ENCODE measurements at places on chromosomes 13 and 19. TPM values are rescaled to one million over a fixed set of nuclear protein-coding genes. Genes with fewer than 3 reads are reported as not detected.

FUT6 gene
- total RNA-seq: 251 TPM

DNA sequence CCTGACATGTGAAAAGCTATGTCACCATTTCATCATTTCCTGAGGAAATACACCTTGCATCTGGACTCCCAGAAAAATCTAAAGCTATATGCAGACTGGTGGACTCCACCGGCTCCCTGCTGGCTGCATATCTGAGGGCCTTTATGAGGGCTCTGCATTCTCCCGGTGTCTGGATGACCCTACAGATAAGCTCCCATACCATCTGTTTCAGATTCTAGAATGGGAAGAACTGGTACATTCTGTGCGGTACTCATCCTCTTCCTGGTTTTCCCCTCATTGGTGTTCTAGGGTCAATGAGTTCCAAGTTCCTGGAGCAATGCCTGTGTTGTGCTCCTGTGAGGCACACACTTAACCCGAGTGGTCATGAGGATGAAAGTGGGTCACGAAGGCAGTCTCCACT lies 60.4 kb downstream of the COL4A1 start:
- H3K27me3 ChIP-seq: no peaks in the 10 kb centered on the region
- no peak for DNase-seq
- H3K4me3 ChIP-seq: no peak overlapping the region
- H3K36me3 ChIP-seq: no peaks in the 10 kb centered on the region

ZNF224 gene
- 45.6 TPM for total RNA-seq

- no peak overlapping the region for H3K4me3 ChIP-seq
- H3K27me3 ChIP-seq: peaks cover 7% of the 10 kb centered on the region
- no peaks in the 10 kb centered on the region for H3K36me3 ChIP-seq
Measured at GRCh38 chr13:111517641-111518010, 197.2 kb downstream of the TEX29 start.

- no peaks in the 10 kb centered on the region for H3K36me3 ChIP-seq
- no peak for DNase-seq
- no peak overlapping the region for H3K4me3 ChIP-seq
- H3K27me3 ChIP-seq: no peaks in the 10 kb centered on the region
- no peaks in the 10 kb centered on the region for H3K4me1 ChIP-seq
Measured at GRCh38 chr19:31450696-31451095, 101.5 kb upstream of the TSHZ3 start.

GRCh38 chr13:34085204-34085603 lies 267.3 kb downstream of the RFC3 start:
- no peaks in the 10 kb centered on the region for H3K36me3 ChIP-seq
- H3K4me3 ChIP-seq: no peak overlapping the region
- no peaks in the 10 kb centered on the region for H3K27me3 ChIP-seq
- no peak for DNase-seq
- H3K27ac ChIP-seq: no peak overlapping the region
- no peaks in the 10 kb centered on the region for H3K4me1 ChIP-seq

GRCh38 chr19:2569596-2570465 lies 93.9 kb downstream of the GADD45B start:
- no peaks in the 10 kb centered on the region for H3K36me3 ChIP-seq
- no peak overlapping the region for H3K4me3 ChIP-seq
- no peaks in the 10 kb centered on the region for H3K27me3 ChIP-seq
- H3K4me1 ChIP-seq: peaks cover 7% of the 10 kb centered on the region
- no peak overlapping the region for H3K27ac ChIP-seq
- DNase-seq: no peak

ZFP36 gene
- 285 TPM for total RNA-seq

TMEM150B gene
- total RNA-seq: 26.5 TPM

HSPB6 gene
- 25.2 TPM for total RNA-seq

RASGRP4 gene
- 1.7 TPM for total RNA-seq

DNA sequence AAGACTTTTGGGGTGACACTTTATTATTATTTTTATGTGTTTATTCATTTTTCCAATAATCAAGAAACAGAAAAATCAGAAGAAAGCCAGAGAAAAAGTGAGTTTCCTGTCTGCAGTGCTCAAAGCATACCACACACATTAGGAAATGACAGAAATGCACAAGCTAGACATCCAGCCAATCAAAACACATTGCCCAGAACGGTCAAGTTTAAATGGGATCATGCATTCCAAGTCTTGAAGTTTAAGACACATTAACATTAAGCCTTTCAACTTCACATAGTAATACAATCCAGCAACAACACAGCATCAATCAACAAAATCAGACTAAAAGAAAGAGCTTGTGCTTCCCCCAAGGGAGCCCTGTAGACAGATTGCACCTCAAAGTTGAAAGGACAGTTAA lies 28.7 kb upstream of the MEDAG start:
- H3K36me3 ChIP-seq: no peaks in the 10 kb centered on the region
- DNase-seq: no peak
- no peak overlapping the region for H3K4me3 ChIP-seq
- peaks cover 17% of the 10 kb centered on the region for H3K4me1 ChIP-seq
- no peaks in the 10 kb centered on the region for H3K27me3 ChIP-seq

- no peak for DNase-seq
- no peak overlapping the region for H3K27ac ChIP-seq
- H3K36me3 ChIP-seq: no peaks in the 10 kb centered on the region
- no peak overlapping the region for H3K4me3 ChIP-seq
- peaks cover 60% of the 10 kb centered on the region for H3K27me3 ChIP-seq
Measured at GRCh38 chr19:6610934-6611852, 20.2 kb upstream of the CD70 start.

GRCh38 chr13:101211261-101211660 lies 205.0 kb downstream of the NALCN start:
- H3K4me3 ChIP-seq: no peak overlapping the region
- no peaks in the 10 kb centered on the region for H3K4me1 ChIP-seq
- no peaks in the 10 kb centered on the region for H3K27me3 ChIP-seq
- no peak for DNase-seq

FGF9 gene
- total RNA-seq: 0.27 TPM

ZNF85 gene
- total RNA-seq: 9.7 TPM

LILRA2 gene
- total RNA-seq: 1.5 TPM

ZNF540 gene
- total RNA-seq: 3.3 TPM

GRCh38 chr13:51412431-51412830 lies 40.4 kb downstream of the INTS6 start:
- H3K4me1 ChIP-seq: no peaks in the 10 kb centered on the region
- no peak overlapping the region for H3K4me3 ChIP-seq
- no peaks in the 10 kb centered on the region for H3K36me3 ChIP-seq
- H3K27ac ChIP-seq: no peak overlapping the region
- H3K27me3 ChIP-seq: no peaks in the 10 kb centered on the region
- no peak for DNase-seq

- no peaks in the 10 kb centered on the region for H3K27me3 ChIP-seq
- DNase-seq: no peak
Measured at GRCh38 chr13:29556742-29557141, 38.7 kb downstream of the SLC7A1 start.

DNA sequence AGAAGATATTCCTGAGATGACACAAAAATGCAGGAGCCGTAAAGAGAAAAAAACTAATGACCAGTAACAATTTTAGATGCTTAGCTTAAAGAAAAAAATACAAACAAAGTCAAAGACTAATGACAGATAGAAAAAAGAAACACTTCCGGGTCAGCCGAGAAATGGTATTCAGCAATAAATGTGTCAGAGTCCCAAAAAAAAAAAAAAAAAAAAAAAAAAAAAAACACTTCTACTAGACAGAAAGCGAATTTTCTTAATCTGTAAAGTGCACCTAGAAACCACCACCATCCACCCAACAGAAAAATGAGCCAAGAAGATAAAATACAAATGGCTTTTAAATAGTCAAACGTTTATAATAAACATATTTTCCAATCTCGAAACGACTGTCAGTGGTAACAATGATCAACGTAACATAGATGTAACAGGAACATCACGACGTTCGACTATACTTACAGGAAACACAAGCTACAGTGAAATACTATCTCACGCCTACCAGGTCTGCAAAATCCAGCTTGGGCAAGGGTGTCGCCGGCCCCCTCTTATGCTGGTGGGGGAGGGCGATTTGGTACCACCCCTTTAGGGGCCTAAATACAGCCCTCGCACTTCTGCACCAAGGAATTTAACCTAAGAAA lies 10.6 kb downstream of the ABHD17A start:
- no peaks in the 10 kb centered on the region for H3K27me3 ChIP-seq
- H3K4me3 ChIP-seq: peak overlapping the region; percentile 83
- peaks cover 15% of the 10 kb centered on the region for H3K4me1 ChIP-seq
- no peaks in the 10 kb centered on the region for H3K36me3 ChIP-seq
- DNase-seq: no peak

DNA sequence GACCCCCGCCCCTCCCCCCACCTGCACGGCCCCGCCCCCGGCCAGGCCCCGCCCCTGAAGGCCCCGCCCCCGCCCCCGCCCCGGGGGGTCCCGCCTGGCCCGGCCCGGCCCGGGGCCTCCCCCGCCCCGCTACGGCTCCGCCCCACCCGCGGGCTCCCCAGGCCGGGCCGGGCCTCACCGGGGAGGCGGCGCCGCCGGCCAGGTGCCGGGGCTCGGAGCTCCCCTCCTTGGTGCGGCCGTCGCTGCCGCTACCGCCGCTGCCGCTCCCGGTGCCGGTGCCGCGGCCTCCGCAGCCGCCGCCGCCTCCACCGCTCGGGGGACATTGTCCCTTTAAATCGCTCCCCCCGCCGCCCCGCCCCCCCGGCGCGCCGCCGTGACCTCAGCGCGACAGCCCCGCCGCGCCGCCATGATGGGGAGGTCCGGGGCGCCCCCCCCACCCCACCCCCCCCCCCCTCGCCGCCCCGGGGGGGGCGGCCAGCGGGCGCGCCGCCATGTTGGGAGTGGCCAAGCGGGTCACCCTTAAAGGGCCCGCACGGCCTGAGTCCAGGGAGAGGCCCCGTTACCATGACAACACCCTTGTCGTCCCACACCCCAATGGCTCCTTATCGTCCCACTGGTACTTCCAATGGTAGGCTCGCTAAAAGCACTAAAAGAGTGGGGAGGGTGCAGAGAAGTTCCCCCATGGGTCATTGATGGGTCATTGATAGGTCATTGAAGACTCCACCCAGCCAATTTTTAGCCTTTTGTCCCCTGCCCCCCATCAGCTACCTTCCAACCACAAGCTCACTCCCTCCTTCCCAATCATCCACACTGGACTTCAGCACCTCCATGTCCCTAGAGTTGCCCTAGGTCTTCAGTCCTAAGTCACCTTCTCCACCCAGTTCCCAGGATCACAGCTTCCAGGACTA lies at the start of gene WIZ:
Gene WIZ, minus strand, starts transcription at position 337 of the 908 bp plus-strand sequence. CDS start 1,649 bp downstream, outside the sequence.
- H3K27ac ChIP-seq: peak within 1 kb of the TSS; percentile 71
- no peaks in the 10 kb centered on the region for H3K36me3 ChIP-seq
- peaks cover 7% of the 10 kb centered on the region for H3K27me3 ChIP-seq
- H3K4me3 ChIP-seq: peak within 1 kb of the TSS; percentile 64

MAB21L1 gene
- 0.60 TPM for total RNA-seq

DNA sequence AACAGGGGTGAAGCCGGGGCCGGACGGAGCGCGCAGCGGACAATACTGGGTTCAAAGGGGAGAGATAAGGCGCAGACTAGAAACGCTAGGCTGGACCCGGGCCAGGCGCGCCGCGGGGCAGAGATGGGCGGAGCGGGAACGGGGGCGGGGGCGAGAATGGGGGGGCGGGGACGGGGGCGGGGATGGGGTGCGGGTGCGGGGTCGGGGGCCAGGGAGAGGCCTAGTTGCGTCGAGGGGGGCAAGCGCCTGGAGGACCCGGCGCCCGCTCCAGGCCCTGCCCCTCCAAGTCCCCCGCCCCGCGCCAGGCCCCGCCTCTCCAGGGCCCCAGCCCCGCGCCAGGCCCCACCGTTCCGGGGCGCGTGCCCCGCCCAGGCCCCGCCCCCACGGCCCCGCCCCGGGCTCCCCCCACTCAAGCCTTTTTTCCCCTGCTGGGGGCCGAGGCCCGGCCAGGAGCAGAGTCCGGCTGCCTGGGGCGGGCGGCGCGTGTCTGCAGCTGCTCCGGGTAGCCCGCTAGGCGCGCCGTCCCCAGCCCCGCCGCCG lies at the start of gene CERS4:
Gene CERS4, plus strand, starts transcription at position 449 of the 540 bp plus-strand sequence. CDS start 41,707 bp downstream, outside the sequence.
- DNase-seq: peak; percentile 76
- H3K4me1 ChIP-seq: no peaks in the 10 kb centered on the region
- no peaks in the 10 kb centered on the region for H3K36me3 ChIP-seq
- peaks cover 23% of the 10 kb centered on the region for H3K27me3 ChIP-seq
- H3K4me3 ChIP-seq: peak within 1 kb of the TSS; percentile 47

DNA sequence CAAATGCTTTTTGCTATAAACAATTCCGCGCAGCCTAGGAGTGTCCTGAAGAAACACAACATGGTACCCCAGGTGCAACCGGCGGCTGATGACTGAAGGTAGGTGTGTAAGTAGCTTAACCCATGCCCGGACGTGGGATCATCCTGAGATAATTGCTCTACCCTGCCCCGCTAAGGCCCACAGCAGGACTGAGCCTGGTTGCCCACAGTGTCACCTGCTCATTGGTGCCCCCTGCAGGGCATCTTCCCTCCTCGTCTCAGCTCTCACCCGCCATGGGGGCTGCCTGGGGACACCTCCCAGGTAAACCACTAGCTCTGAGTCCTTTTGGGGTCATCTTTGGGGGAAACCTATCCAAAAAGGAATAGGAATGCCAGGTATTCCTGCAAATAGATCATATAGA lies 22.3 kb downstream of the TMEM161A start:
- H3K4me3 ChIP-seq: no peak overlapping the region
- no peaks in the 10 kb centered on the region for H3K27me3 ChIP-seq
- peak; percentile 55 for DNase-seq
- no peaks in the 10 kb centered on the region for H3K36me3 ChIP-seq

DNA sequence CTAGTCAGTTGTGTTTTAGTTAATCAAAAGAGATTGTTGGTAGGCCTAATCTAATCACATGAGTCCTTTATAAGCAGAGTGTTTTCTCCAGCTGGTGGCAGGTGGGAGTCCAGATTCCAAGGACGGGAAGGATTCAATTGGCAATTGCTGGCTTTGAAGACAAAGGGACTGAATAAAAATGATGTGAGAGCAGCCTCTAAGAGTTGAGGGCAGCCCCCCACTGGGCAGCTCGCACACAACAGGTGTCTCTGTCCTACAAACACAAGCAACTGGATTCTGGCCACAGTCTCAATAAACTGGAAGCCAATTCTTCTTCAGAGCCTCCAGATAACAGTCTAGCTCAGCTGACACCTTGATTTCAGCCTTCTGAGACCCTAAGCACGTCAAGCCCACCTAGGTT lies 915.2 kb downstream of the PCDH9 start:
- no peak overlapping the region for H3K27ac ChIP-seq
- DNase-seq: no peak
- H3K4me1 ChIP-seq: peaks cover 8% of the 10 kb centered on the region
- H3K4me3 ChIP-seq: no peak overlapping the region

PSG1 gene
- not detected for total RNA-seq

GRCh38 chr19:35587321-35587720 lies 1.3 kb downstream of the PMIS2 start:
- no peak overlapping the region for H3K4me3 ChIP-seq
- H3K4me1 ChIP-seq: no peaks in the 10 kb centered on the region
- H3K27ac ChIP-seq: no peak overlapping the region
- peaks cover 10% of the 10 kb centered on the region for H3K27me3 ChIP-seq
- no peaks in the 10 kb centered on the region for H3K36me3 ChIP-seq

DNA sequence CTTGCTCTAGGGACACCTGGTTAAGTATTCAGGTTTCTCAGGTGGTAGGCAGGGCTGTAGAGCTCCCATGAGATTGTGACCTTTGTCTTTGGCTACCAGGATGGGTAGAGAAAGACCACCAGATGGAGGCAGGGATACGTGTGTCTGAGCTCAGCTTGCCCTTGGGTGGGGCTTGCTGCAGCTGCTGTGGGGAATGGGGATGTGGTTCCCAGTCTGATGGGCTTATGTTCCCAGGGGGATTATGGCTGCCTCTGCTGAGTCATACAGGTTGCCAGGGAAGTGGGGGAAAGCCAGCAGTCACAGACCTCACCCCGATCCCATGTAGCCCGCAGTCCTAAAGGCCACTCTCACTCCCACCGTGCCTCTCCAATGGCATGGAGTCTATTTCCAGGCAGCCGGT lies 659.9 kb upstream of the KLF12 start:
- no peak overlapping the region for H3K4me3 ChIP-seq
- no peak for DNase-seq
- no peaks in the 10 kb centered on the region for H3K4me1 ChIP-seq
- no peaks in the 10 kb centered on the region for H3K36me3 ChIP-seq
- H3K27ac ChIP-seq: no peak overlapping the region
- no peaks in the 10 kb centered on the region for H3K27me3 ChIP-seq

CGB1 gene
- not detected for total RNA-seq

Data from transverse colon (tissue), 4 donors.